Amniotic stem cell (primary cell): ENCODE measurements at places on chromosomes 1 and 21.
A peak's percentile ranks its signal among the peaks of the same experiment; 100 is the strongest.

DNA sequence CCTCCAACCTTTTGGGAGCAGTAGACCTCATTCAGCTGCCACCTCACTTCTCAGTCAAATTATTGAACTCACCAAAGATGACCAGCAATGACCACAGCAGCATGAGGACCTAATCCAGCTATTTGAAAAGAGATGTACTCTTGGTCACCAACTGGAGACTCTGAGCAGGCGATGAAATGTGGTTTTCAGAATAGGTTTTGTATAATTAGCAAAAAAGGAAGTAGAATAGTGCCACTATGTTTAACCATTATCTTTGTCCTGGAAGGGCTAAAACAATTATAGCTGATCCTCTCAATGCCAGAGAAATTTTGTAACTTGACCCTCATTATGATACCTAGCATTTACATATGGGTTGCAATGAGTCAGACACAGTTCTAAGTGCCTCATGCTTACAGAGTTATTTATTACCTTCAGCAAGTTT lies at the start of gene FCRL2:
FCRL2 (minus strand) TSS at position 162 of the 421 bp plus-strand sequence; CDS start at position 103, 59 bp downstream.
- no peak for DNase-seq

- DNase-seq = no peak
Observed at GRCh38 chr1:224185208-224185607, 2.2 kb downstream of the DEGS1 start.

GRCh38 chr1:204645666-204646065 lies 39.9 kb downstream of the LRRN2 start:
- no peak for DNase-seq

DNA sequence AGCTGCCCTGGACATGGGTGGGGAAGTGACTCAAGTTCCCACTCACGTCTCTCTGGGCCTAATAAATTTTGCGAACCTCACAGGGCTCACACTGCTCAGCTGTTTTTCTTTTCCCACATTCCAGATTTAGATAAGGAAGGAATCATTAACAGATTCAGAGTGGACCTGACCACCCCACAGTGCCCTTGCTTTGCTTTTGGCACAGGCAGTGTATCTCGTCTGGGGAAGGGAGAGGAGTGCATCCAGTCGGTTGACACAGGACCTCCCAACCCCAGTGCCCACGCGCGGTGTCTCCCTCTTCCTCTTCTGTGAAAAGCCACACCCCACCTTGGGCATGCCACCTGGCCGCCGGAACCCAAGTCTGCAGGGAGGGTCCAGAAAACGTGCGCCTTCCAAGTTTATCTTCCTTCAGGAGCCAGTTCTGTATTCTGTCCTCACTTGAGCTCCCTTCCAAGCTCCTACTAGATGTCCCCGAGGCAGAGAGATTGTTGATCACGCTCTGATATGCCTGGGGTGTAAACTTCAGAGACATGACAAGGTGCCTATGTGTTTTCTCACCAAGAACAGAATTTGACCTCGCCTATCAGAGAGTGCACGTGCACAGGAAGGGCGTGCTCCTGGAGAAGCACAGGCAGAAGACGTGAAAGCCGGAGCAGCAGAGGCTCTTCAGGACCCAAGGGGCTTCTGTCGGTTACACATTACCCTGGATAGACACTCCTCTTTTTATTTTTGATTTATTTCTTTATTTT lies 9.5 kb upstream of the SLC2A5 start:
- DNase-seq = no peak

GRCh38 chr1:238018214-238018613 lies 127.5 kb upstream of the ZP4 start:
- DNase-seq = no peak

DNA sequence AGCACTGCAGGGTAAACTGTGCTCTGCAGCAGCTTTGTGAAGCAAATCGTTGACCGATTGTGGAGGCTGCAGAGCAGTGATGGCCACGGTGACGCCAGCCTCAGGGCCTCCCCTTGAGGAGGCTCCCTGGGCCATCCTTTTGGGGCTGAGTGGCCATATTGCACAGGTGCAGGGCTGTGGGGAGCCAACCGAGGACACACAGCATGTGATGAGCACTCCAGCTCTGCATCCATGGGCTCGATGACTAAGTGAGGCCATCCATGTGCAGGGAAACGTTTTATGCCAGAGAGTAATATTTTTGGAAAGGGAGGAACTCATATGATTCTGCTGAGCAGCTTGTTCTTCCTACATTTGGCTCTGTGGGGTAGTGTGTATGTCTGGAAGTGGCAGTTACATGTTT lies 24.6 kb downstream of the KCNK1 start:
- DNase-seq = no peak

DNA sequence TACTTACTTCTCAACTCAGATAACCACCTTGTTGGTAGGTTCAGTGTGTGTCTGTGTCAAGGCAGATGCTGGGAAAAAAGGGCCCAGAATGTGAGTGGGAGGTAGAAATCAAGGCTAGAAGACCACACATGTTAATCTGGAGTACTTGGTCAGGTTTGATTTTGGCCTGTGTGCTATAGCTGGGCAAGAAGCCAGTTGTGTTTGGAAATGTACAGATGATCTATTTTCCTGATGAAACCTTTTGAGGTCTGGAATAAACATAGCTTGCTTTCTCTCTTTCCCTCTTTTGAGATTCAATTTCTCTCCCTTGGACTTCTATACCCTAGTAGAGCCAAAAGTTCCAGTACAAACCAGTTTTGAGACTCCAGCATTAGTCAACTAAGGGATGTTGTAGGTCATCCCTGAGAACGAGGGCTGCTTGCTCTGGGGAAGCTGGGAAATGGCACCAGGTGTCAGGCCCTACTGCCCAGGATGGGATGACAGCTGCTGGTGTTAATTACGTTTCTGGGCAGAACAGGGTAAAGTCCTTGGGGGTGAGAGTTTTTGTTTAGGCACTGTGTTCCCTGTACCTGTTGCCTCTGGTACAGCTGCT lies 15.8 kb downstream of the MAPKAPK2 start:
- no peak for DNase-seq

DNA sequence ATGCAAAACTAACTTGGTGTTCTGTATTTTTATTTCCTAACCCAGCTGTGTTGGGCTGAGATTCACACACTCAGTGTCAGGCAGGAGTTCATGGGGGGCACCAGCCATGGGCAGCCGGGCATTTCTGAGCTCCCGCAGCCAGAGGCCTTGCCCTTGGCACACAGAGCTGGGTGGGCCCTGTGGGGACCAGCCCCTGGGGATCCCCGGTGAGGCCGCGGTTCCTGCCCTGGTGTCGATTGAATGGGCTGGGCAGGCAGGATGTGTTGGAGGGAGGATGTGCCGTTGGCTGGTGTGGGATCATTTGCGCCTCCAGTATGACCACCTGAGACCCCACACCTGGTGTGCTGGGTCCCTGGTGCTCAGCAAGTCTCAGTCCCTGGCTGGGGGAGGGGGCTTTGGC lies 91.0 kb downstream of the PRDM16 start:
- no peak for DNase-seq

- no peak for DNase-seq
Observed at GRCh38 chr1:19812875-19813642, 2.0 kb downstream of the RNF186 start.

- DNase-seq = no peak
Observed at GRCh38 chr1:206117151-206117948, at the start of gene AVPR1B. Gene AVPR1B, minus strand, starts transcription at chr1:206117388. Its CDS starts 498 bp downstream, at chr1:206116890.

- no peak for DNase-seq
Observed at GRCh38 chr1:203492082-203492747, 1.7 kb upstream of the OPTC start.

GRCh38 chr1:200867018-200867811 lies 5.6 kb upstream of the GPR25 start:
- DNase-seq = no peak

GRCh38 chr1:89606227-89606980 lies 26.5 kb upstream of the LRRC8C start:
- no peak for DNase-seq

GRCh38 chr1:225709101-225709500 lies 56.2 kb upstream of the ENAH start:
- no peak for DNase-seq

GRCh38 chr1:19010995-19011844 lies 54.7 kb upstream of the IFFO2 start:
- DNase-seq = peak; percentile 95

DNA sequence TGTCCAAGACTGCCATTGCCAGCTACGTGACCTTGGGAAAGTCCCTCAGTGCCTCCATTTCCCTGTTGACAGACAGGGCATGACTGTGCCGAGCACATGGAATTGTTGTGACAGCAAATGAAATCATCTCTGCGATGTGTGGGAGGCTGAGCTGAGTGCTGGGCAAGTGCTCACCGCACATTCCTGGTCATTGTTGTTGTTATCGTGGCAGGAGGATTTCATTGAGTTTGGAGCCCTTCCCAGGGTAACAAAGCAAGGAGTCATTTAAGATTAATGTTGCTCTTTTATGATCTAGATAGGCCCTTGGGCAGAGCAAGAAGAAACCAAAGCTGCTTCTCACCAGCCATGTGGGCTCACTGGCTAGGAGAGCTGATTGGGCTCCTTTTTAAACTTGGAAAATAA lies 39.6 kb upstream of the ITPKB start:
- DNase-seq = peak; percentile 39

DNA sequence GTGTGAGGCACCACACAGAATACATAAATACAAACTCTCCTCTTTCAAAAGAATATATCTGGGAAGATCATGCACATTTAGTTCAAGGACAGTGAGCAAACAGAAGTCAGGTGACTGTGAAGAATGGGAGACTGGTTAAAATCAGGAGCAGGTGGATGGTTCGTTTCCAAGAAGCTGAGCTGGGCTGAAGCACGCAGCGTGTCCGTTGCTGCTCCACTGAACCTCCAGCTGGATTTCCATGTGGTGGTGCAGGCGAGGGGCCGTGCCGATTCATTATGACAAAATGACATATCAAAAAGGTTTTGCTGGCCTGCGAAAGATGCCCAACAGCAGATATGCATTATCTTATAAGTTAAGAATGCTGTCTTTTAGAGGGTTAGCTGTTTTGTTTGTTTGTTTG lies 66.0 kb downstream of the OLIG1 start:
- DNase-seq = no peak

GRCh38 chr21:29873908-29874307 lies 65.9 kb downstream of the GRIK1 start:
- no peak for DNase-seq

GRCh38 chr1:33418811-33419210 lies 12.1 kb downstream of the PHC2 start:
- no peak for DNase-seq
